Fibroblast of skin of left quadriceps (primary cell): ENCODE measurements at places on chromosomes 7 and 10.

GRCh38 chr7:107946451-107946850 is 55.5 kb downstream of the DLD start:
- no peak for DNase-seq

DNA sequence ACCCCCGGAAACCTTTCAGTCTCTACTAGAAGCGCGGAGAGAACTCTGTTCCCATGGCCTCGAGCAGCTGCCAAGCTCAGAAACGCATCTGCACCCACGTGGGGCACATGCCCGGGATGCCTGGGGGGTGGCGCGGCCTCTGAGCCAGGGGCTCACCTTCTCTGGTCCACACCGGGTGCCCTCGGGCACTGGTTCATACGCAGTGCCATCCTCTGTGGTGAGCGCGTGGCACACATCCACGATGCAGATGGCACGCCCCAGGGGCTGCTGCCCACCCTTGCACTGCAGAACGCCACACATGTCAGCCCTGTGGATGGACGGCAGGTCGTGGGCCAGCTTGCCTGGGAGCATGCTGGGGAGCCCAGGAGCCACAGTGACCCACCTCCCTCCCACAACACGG is 6.5 kb downstream of the ADAM8 start:
- DNase-seq: no peak

DNA sequence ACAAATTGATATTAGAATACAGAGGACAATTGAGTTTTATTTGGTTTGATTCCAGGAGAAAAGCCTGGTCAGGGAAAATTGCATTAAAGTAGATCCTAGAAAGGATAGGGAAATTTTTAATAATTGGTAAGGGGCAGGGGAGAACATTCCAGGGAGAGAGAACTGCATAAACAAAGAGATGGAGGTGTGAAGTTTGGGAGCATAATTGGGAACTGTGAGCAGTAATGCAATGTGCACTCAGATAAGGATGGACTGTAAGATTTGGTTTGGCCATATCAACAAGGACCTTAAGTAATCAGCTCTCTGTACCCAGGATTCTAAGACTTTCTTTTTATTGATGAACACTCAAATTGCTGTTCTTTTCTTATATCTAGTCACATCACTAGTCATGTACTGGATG is 41.4 kb downstream of the ZMYND11 start:
- no peak for DNase-seq

DNA sequence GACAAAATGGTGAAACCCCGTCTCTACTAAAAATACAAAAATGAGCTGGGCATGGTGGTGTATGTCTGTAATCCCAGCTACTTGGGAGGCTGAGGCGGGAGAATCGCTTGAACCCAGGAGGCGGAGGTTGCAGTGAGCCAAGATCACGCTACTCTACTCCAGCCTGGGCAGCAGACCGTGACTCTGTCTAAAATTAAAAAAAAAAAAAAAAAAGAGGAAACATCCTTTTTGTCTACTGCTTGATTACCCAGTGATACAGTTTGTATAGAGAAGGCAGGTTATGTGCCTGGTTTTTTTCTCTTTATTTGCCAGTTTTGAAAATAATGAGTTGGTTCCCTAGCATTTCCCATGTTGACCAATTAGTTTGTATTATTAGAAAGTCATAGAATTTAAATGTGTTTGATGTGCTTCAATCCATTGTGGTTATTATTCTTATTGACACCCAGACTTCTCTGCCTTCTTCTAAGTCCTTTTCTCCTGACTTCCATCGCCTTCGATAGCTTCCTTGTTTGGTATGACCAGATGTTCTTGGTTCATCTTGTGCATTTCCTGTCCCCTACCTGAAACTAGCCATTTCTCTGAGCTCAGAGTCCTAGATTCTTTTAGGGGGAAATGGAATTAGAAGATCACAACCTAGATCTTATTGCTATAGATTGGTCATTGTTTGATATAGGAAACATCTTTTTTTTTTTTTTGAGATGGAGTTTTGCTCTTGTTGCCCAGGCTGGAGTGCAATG is 43.2 kb downstream of the VKORC1L1 start:
- DNase-seq: no peak

DNA sequence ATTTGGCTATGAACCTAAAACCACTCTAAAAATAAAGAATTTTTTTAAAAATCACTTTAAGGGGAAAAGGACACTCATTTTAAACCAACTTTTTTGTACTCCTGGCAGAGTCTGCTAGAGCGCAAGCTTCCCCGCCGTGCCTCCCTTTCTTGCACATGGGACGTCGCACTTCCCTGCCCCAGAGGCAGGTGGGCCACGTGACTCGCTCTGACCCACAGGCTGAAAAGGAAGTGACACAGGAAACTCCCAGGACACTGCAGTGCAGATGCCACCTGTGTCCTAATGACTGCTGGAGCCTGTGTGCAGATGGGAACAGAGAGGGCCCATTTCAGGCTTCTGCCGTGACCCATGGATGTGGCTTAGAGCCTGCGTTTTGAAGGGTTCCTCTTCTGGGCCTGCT is 142.1 kb upstream of the LANCL2 start:
- no peak for DNase-seq

GRCh38 chr10:88256013-88256680 is 327.0 kb downstream of the RNLS start:
- no peak for DNase-seq

GRCh38 chr7:2465928-2466327 is 10.3 kb downstream of the GRIFIN start:
- no peak for DNase-seq

GRCh38 chr7:130874071-130874915 is 140.3 kb upstream of the KLF14 start:
- DNase-seq: no peak

GRCh38 chr7:75647709-75648438 is 90.9 kb downstream of the HIP1 start:
- DNase-seq: no peak

DNA sequence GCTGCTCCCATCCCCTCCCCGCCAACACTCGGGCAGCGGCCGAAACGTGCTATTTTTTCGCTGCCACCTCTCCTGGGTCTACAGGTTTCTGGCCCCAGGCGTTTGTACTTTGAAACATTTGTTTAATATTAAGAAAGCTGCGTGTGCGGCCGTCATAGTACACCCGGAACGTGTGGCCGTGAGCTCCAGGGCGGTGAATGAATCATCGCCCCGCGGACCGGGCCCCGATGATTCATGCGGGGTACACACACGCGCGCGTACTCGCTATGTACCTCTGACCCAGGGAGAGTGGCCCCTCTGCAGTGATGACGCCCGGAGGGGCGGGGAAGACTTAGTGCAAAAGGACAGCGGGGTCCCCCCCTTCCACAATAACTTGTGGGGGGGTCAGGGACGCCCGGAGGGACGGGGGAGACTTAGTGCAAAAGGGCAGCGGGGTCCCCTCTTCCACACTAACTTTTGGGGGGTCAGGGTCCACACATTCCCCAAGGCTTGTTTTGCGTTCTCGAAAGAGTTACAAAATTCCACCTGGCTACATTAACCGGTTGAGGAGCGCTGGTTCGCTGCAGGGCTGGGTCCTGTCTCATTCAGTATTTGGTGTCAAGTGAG is 56.5 kb upstream of the PCGF5 start:
- DNase-seq: peak; percentile 44

GRCh38 chr10:470339-471003 is 219.0 kb downstream of the DIP2C start:
- DNase-seq: no peak

GRCh38 chr10:126909147-126909546 is 3.9 kb downstream of the DOCK1 start:
- DNase-seq: no peak

- no peak for DNase-seq
Measured at GRCh38 chr7:99949645-99950228, 20.3 kb upstream of the GJC3 start.

DNA sequence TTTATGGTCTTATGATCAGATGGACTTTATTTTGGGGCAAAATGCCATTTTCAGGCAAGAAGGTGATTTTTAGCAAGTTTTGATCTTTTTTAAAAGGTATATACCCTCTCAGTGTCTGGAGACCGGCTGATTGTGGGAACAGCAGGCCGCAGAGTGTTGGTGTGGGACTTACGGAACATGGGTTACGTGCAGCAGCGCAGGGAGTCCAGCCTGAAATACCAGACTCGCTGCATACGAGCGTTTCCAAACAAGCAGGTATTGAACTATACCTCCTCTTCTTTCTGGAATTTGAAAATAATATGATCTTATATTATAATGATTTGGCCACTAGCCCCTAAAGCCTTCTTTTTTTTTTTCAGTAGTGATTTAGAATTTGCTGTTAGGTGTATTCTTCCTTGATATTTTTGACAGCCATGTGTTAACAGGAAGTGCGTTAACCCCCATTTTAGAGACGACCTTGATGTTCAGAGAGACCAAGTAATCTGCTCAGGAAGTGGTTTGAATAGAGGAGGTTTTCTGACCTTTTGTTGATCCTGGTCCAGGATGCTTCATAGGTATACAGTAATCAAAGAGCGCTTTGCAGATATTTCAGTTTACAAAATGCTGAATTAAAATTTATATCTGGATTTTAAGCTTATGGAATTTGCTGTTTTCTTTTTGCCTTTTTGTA is 6.2 kb downstream of the BUB3 start:
- DNase-seq: no peak

DNA sequence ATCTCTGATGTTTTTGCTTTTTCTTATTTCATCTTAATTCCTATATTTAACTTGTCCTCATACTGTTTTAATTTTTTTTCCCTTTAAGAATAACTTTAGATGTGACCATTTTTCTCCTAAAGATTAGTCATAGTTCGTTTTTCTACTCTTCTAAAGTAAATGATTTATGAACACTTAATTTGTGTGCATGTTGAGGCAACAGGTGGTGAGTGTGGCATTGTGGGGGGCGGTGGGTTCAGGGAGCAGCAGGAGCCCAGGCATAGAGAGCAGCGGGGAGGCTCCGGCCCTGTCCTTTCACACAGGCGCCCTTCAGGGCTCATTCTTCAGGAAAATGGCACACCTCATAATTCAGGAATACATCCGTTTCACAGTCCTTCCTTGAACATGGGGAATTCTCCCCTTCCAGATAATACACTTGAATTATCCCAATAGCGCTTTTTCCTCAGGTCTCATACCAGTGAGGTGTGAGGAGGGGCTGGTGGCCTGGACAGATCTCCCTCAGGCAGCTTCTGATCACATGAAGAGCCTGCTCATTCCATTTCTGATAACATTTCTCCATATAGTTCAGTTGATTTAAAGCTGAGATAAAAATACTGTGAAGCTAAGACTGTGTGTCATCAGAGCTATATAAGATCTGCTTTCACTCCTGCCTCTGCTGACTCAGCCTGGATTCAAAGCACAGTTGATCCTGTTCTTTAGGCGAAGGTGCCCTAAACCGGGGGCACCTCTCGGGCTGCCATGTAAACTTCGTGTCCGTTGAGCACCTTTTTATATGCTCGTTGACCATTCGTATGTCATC is 40.2 kb downstream of the CUL1 start:
- no peak for DNase-seq

DNA sequence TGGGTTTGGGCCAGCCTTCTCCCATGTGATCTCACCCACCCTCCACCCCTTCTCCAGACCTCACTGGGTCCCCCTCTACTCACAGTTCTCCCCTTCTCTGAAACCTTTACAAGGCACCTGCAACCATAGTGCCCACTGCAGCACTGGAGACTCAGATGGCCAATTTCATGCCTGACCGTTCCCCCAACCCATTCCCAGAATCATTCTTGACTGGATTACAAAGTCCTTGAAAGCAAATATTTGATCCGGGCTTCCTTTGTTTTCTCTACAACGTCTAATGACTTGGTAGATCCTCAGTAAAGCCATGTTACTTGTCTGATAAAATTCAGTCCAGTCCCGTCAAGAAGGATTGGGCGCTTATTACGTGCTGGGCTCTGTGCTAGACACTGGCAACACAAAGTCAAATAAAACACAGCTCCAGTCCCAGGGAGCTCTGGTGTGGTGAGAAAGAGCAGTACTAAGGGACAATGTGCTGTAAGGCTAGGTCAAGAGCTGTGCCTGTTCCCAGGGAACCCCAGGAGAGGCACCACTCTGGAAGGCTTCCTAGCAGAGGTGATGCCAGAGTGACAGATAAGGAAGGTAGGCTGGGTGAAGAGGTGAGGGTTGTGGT is 36.5 kb downstream of the SH3PXD2A start:
- DNase-seq: no peak

GRCh38 chr7:73567846-73568685 is 10.3 kb downstream of the TBL2 start:
- DNase-seq: no peak

DNA sequence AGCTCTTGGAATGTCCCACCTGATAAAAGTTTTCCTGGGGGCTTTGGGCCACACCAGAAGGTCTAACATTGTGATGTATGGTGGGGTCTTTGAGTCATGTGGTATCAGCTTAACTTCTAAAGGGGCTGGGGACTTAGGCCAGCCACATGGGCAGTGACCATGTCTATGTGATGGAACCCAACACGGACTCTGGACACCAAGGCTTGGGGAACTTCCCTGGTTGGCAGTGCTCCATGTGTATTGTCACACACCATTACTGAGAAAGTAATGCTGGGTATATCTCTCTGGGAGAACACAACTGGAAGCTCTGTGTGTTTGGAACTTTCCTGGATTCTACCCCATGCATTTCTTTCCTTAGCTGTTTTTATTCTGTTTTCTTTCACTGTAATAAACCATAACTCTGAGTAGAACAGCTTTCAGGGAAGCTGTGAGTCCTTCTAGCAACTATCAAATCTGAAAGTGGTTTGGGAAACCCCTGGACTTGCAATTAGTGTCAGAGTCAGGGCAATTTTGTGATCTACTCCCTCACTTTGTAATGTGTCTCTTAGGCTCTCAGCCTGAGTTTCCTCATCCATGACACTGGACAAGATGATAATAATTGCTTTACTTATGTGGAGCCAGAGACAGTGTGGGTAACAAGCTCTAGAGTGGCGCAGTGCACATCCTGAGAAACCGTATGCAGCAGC is 28.4 kb upstream of the AGK start:
- no peak for DNase-seq

DNA sequence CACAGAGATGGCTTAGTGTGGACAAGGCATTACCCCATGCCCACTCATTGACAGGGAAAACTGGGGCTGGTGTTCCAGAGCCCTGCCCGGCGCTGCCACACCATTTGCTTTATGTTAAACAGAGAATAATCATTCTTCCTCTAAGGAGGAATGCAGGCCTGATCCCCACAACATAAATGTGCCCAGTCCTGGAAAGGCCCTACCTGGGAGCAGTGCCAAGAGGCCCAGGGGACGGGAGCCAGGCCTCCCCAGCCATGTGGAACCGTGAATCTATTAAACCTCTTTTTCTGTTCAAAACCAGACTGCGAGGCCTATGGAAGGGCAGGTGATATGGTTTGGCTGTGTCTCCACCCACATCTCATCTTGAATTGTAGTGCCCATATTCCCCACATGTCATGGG is 264.1 kb downstream of the GRID1 start:
- no peak for DNase-seq

- DNase-seq: no peak
Measured at GRCh38 chr7:39540320-39540719, 25.9 kb upstream of the YAE1 start.
